ENCODE measurements at places on chromosomes 5 and 9.

- DNase-seq: no peak
Measured at GRCh38 chr5:86679529-86679928, 61.8 kb downstream of the COX7C start.

GRCh38 chr9:2576631-2577030 lies 45.0 kb upstream of the VLDLR start:
- no peak for DNase-seq

- DNase-seq: no peak
Measured at GRCh38 chr9:25654417-25654816, 23.8 kb downstream of the TUSC1 start.

DNA sequence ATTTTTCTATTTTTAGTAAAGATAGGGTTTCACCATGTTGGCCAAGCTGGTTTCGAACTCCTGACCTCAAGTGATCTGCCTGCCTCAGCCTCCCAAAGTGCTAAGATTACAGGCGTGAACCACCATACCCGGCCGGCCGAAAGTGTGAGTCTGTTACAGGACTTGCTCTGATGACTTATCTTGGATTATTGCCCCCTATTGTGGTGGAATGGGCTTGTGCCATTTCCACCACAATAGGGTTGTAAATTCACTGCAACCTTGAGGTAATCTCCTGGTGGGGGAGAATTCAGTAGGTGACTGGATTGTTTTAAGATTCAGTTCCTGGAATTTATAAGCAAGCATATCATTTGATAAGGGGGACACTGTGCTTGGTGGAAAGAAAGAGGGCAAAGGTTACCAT lies 15.0 kb upstream of the HMGCR start:
- no peak for DNase-seq

GRCh38 chr5:131659290-131659689 lies 24.3 kb upstream of the RAPGEF6 start:
- DNase-seq: no peak

GRCh38 chr5:137498301-137498735 lies 808 bp downstream of the SPOCK1 start:
- DNase-seq: no peak

DNA sequence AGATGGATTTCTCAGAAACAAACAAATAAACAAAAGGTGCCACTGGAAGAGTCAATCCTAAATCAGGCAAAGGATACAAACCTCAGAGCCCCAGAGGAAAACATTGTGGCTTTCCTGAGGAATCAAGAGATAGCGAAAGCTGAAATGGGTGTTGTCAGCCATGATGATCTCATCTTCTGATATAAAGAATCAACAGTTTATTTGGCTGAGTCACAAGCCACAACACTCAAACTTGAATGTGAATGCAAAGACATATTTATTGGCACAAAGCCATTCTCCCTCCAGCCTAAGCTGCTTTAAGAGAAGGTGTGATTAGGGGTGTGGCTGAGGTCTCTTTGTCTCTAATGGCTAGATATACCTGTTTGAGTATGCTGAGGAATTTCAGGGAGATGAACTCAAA lies 73.3 kb upstream of the NREP start:
- DNase-seq: no peak

GRCh38 chr5:132663771-132664695 lies 6.1 kb downstream of the IL13 start:
- DNase-seq: no peak

DNA sequence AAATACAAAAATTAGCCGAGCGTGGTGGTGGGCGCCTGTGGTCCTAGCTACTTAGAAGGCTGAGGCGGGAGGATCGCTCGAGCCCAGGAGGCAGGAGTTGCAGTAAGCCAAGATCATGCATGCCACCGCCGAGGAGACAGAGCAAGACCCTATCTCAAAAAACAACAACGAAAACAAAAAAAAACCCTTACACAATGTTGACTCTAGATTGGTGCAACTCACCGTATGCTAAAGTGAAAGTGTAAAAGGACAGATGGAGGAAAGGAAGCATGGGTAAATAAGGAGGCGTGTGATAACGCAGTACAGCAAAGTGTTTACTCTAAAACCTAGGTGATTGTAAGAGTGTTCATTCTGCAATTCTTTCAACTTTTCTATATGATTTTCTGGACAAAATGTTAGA lies 15.9 kb upstream of the RUFY1 start:
- no peak for DNase-seq

- no peak for DNase-seq
Measured at GRCh38 chr9:124764774-124765438, 6.2 kb downstream of the NR6A1 start.

GRCh38 chr9:5392285-5392684 lies 45.4 kb downstream of the PLGRKT start:
- no peak for DNase-seq

DNA sequence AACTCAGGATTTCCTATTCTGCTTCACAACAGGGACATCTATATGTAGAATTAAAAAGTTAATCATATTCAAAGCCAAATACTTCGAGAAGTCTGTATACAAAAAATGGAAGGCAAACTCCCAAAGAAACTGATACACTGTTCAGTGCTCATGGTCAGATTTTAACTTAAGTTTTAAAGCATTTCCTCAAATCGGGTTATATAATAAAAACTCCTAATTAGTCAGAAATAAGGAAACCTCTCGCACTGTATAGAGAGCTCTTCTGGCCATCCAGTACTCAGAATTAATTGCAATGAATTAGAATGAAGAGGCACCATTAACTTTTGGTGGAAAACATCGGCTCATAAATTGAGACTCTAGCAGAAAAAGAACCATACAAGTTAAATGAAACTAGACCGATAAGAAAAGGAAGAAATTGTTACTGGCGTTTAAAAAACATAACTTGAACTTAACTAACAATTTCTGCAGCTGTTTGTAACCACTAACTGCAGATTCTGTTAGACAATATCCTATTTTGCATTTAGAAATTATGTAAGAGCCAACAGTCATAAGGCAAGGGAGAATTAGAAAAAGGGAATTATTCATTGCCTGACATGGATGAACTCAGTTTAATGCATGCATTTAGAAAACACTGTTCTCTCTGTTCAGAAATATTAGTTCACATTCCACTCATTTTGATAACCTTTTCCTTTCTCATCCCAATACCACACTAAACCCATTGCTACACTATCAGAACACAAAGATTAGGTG lies 96.6 kb downstream of the FNBP1 start:
- no peak for DNase-seq

GRCh38 chr5:34523387-34523726 lies 132.8 kb upstream of the RAI14 start:
- no peak for DNase-seq

- DNase-seq: no peak
Measured at GRCh38 chr5:117551236-117551635, 976.6 kb upstream of the SEMA6A start.

Data from vagina (tissue), 2 donors.